ENCODE measurements at places on chromosomes 7 and 10.

DNA sequence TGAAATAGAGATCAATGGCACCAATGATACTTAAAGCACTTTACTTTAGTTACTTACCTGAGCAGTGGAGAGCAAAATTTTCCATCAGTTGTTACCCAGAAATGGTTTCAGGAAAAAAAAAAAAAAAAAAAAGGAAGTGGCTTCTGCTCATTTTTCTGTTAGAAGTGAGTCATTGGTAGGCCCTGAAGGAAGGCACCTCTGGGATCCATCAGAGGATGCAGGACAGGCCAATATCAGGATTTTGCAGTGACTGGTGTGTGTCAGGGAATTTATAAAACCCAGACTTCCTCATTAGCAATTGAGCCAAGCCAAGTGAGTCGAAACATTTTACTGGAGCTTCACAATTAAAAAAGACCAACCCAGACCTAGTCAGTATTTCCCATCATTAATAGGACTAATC, 2.3 kb upstream of the SMIM30 start:
- DNase-seq, result no peak

- DNase-seq, result no peak
Observed at GRCh38 chr7:66508431-66508830, 120.2 kb upstream of the KCTD7 start.

DNA sequence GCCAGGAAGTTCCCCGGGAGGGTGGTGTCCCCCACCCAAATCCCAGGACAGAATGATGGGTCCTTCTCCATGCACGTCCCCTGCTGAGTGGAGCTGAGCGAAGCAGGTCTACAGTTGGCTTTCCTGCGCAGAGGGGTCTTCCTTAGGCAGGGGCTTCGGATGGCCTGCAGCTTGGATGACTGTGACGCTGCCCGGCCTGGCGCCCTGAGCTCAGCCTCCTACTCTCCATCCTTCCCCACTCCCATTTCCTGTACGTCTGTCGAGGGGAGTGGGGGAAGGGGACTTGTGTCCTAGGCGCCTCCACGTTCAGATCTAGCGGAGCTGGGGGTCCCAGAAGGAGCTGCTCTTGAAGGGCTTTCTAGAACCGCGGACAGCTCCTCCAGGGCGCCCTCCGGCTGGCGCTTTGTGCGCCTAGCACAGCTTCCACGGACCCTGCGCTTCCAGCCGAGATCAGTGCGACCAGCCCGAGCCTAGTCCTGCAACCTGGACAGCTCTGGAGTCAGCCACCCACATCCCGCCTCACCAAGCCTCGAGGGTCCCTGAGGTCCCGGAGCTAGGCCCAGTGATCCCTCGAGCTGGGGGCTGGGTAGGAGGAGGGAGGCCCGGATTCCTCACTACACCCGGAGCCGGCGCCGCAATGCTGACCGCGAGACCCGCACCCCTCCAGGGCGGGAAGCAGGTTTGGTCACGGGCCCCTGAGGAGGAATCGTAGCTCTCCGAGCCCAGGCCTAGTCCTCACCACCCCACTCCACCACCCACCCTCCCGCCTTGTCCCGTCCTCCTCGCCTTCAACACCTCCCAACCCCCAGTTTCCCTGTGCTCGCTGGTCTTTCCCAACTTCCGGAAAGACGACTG, 1.9 kb downstream of the GRID1 start:
- no peak for DNase-seq

- no peak for DNase-seq
Observed at GRCh38 chr7:1210979-1211608, 21.6 kb upstream of the UNCX start.

DNA sequence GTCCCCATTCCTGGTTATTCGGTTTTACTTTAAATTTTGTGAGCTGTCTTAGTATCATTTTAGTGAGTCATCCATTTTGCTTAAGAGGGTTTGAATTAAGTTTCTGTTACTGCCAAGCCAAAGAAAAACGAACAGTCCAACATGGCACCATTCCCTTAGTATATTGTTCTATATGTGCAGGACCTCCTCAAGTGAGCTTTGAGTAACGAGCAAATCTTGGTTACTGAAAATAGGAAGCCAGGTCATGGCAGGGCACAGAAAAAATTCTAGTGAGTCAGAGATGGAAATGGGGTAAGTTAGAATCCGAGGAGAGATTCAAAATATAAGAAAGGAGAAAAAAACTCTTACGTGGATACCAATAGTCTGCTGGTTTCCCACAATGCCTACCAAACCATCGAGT, 292.9 kb downstream of the BAMBI start:
- no peak for DNase-seq
